ENCODE measurements at places on chromosomes 3 and 15.

DNA sequence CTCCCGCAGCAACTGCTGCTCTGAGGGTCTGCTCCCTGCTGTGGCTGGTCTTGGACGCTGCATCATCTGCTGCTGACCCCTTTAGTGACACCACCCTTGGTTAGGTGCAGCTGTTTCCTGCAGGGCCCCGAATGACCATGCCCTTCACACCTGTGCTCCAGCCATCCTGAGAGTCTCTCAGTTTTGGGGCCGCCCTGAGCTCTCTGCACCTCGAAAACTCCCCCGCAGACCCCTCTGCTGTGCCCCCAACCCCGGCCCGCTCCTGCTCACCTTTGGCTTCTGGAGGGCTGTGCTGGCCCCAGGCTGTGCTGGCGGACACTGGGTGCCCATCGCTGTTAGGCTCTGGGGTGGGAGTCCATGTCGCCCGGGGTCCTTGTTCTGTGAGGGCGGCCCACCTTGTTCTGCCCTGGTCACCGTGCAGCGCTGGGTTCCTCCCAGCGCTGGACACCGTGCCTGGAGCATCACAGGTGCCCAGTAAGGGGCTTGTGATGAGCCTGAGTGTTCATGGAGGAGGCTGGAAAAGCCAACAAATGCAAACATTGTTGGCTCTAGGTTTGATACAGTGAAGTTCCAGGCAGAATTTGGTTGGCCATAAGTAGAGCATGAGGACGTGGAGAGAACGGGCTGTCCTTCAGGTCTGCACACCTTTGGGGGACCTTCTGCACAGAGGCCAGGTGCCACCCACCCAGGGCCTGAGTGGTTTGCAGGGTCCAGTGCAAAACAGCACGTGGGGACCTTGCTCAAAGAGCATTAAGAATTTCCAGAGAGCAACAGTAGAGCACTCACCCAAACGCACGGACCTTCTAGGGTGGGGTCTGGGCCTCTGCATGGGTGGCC, 12.3 kb downstream of the ABTB1 start:
- DNase-seq, result no peak

- no peak for DNase-seq
Measured at GRCh38 chr15:76840830-76841460, 64.2 kb downstream of the SCAPER start.

DNA sequence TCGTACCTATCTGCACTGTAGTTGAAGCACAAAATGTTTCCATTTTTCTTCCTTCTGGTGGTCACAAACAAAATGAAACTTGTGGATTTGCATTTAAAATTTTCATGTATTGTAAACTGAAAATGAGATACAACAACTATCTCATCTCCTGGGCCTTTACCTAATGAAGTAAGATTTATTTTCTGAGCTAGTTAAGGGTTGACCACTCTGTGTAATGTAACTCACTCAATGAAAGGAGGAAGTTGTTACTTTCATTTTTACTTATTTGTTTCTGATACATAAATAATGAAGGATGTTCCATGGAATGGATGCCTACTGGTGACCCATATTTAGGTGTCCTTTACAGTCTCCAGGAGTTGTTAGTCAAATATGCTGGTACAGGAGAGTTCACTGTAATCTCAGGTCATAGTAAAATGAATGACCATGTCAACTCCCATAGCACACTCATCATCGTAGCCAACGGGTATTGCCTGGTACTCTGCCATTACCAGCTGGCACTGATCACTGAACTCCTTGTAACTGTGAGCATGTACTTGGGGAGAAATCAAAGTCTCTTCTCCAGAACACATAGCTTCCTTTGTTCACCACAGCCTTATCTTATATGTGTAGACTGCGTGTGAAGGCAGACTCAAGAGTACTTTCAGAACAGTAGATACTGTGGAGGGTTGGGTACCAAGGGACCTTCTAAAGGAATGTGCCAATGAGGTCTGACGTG, 474.2 kb upstream of the ROBO2 start:
- no peak for DNase-seq

GRCh38 chr3:100297784-100298183, 36.8 kb upstream of the NIT2 start:
- no peak for DNase-seq

DNA sequence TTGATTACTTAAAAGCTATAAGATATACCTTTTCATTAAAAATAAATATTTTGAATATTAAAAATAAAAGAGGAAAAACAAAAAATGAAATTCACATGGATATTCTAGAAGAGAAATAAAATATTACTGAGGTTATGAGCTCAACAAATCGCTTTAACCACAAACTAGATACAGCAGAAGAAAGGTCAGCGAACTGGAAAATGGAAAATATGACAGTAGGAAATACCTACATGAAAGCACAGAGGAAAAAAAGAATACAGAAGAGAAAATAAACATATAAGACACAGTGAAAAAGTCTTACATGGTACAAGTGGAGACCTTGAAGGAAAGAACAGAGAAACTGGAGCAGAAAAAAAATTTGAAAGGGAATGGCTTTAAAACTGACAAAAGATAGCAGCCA, 33.2 kb downstream of the SCAPER start:
- no peak for DNase-seq

DNA sequence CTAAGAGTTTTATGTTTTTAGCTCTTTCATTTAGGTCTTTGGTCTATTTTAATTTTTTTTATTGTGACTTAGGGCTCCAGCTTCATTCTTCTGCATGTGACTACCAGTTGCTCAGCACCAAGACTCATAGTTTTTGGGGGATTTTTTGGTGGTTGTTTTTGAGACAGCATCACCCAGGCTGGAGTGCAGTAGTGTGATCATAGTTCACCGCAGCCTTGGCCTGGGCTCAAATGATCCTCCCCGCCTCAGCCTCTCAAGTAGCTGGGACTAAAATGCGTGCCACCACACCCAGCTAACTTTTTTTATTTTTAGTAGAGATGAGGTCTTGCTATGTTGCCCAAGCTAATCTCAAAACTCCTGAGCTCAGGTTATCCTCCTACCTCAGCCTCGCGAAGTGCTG, 19.4 kb downstream of the CDV3 start:
- no peak for DNase-seq

DNA sequence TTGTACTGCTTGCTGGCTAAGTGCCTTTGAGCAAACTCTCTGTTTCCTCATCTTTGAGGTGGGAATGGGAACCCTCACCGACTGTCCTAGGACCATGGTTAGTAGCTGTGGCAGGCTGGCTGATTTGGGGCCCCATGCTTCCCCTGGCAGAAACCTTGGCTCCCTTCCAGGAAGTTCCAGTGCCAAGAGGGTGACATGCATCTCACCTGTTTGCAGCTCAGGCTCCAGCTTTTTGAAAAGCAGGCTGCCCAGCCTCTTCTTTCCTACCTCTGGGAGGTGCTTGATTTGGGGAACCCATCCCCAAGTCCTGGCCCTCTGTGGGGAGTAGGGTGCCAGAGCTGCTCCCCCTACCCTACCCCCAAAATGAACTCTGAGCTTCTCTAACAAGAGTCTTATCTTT, 50.8 kb downstream of the RAB11A start:
- DNase-seq, result no peak

DNA sequence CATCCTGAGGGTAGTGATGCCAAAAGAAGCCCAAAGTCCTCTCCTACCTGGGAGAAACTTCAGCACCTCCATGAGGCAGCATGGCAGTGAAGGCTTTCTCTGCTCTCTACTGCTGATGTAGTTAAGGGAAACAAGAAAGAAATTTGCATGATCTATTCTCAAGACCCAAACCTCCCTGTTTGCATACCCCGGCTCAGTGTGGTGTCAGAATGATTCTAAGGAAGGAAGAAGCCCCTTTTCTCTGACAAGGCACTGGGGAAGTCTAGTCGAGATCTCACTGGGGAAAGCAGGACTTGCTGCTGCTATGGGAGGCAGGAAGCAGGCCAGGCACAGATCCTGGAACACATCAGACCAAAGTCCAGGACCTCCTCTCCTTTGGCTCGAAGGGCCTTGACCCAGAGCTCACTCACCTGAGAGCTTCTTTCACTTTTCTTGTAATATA, 89.4 kb upstream of the ICE2 start:
- DNase-seq, result no peak

GRCh38 chr3:156769721-156770654, 56.2 kb upstream of the LEKR1 start:
- DNase-seq, result no peak

- DNase-seq, result no peak
Measured at GRCh38 chr3:86104154-86104553, 886.8 kb downstream of the VGLL3 start.

- DNase-seq, result no peak
Measured at GRCh38 chr3:136860541-136860940, 1.5 kb upstream of the NCK1 start.

GRCh38 chr3:42088803-42089530, 2.2 kb upstream of the TRAK1 start:
- DNase-seq, result no peak

DNA sequence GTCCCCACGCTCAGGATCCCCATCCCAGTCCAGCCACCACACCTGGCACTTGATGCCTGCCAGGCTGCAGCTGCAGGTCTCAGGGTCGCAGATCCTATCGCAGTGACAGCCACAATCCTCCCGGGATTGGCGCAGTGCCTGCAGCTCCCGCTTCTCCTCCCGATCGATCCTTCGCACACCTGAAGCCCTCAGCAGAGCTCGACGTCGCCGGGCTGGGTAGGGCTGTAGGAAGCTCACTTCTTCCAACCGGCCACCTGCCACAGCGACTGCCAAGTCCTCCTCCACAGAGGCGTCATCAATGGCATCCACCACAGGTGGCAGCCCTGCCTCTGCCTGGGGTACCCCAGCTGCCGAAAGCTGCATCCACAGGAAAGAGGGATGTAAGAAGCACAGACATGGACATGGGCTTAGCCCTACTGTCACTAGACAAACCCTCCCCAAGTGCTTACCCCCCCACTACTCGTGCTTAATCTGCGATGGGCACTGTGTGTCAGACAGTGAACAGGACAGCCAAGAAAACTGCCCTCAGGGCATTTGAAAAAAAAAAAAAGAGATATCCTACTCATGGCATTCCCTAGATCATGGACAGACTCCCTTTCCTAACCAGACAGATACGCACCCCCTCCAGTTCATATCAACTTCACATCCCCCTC, 9.2 kb downstream of the CSRNP1 start:
- DNase-seq, result no peak

DNA sequence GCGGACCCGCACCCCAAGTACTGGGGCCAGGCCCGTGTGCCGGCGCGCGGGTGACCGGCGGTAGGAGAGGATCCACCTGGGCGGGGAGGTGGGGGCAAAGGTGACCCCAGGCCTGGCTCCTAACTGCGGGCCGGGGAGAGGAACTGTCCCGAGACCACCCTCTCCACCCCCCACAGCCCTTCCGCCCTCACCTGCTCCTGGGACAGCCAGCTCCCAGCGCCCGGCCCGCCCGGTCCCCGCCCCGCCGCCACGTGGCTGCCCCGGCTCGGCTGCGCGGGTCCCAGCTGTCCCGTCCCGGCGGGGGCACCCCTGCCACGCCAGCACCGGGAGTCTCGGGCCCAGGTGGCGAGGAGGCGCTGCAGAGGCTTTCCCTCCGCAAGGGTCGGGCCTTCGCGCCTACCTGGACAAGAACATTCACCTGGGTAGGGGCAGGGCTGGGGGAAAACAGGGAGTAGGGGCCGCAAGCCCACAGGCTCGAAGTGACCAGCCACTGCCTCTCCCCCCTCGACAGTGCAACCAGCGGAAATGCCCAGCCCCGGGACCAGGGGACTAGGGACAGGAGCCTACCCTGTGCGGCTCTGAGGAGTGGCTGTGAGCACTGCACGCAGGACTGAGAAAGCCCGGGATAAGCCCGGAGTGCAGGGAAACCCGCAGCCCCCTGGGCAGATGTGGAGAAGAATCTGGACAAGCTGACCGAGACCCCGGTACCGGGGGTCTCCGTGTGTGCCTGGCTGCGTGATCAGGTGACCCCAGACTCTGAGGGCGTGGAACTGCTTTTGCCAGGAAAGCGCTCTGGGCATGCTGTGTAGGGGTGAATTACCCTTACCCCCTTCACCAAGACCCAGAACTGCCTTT, at the start of gene SLC12A8:
SLC12A8 (minus strand) TSS at position 240 of the 855 bp plus-strand sequence. CDS start 1,399 bp downstream, outside the sequence.
- no peak for DNase-seq
